ENCODE measurements at places on chromosomes 1 and 21.

- DNase-seq, result no peak
Observed at GRCh38 chr1:167562702-167563101, 9.1 kb upstream of the CREG1 start.

DNA sequence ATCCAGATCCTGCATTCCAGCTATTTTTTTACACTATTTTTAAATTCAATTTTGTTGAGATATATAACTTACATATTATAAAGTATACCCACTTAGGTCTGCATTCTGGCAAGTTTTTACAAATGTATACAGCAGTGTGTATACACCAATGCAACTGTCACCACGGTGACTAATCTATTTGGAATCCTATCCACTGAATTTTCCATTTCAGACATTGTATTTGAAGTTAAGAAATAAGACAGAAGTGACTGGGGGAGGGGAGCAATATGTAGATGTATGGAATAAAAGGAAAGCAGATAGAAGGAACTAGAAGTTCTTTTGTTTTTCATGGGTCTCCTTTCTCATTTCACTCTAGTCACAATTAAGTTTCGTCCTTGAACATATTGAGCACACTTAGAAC is 431.5 kb upstream of the CHRM3 start:
- DNase-seq, result no peak

GRCh38 chr1:22037520-22037919 is 15.0 kb upstream of the CDC42 start:
- DNase-seq, result no peak

DNA sequence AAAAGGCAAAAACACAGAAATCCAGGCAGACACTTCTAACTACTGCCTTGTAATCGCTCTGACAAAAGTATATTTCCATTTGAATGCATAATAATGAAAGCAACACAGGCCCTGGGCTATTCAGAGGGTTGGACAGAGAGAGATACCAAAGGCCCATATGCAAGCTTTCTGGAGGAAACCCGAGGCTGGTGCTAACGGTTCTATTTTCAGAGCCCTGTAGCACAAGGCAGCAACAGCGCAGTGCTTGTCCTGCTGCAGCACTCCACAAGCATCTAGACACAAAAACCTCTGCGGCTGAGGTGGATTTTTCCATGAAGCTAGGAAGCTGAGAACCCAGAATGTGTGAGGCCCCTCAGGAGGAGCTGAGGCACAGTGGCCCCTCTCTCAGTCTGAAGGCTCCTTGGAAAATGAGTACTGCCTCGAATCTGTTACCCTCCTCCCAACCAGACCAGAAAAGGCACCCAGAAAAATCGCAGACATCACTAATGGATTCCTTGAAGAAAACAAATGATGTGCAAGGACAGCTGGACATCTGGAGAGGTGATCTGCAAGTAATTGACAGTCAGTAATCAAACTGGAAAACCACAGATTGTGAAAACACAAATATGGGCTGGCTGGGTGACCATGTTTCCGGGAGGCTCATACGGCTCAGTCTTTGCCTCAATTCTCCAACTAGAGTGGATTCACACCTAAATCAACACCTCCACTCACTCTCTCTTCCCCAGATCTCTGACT is 54.0 kb downstream of the COLGALT2 start:
- no peak for DNase-seq

- no peak for DNase-seq
Observed at GRCh38 chr1:75233302-75233929, 99.2 kb downstream of the LHX8 start.

- no peak for DNase-seq
Observed at GRCh38 chr1:219160967-219161366, 12.7 kb upstream of the LYPLAL1 start.

- no peak for DNase-seq
Observed at GRCh38 chr1:92461364-92462097, 25.2 kb downstream of the GFI1 start.

- no peak for DNase-seq
Observed at GRCh38 chr21:35316933-35317332, 267.8 kb upstream of the RUNX1 start.

- no peak for DNase-seq
Observed at GRCh38 chr1:238252033-238252802, 361.5 kb upstream of the ZP4 start.

DNA sequence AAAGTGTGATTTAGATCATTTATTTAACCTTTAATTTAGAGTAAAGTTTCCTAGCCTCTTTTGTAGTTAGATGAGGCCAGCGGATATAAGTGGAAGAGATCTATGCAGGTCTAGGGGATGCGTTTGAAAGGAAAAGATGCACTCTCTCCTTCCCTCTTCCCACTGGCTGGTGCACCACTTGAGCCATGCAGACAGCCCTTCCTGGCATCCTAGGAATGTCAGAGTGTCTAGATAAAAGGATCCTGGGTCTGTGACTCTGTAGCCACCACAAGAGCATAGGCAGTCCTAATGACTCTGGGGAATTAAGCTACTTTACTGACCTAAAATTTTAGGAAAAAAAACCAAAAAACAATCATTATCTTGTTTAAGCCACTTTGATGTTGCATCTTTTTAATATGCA is 16.0 kb upstream of the STUM start:
- no peak for DNase-seq

- DNase-seq, result no peak
Observed at GRCh38 chr1:6578624-6579373, 995 bp upstream of the ZBTB48 start.

DNA sequence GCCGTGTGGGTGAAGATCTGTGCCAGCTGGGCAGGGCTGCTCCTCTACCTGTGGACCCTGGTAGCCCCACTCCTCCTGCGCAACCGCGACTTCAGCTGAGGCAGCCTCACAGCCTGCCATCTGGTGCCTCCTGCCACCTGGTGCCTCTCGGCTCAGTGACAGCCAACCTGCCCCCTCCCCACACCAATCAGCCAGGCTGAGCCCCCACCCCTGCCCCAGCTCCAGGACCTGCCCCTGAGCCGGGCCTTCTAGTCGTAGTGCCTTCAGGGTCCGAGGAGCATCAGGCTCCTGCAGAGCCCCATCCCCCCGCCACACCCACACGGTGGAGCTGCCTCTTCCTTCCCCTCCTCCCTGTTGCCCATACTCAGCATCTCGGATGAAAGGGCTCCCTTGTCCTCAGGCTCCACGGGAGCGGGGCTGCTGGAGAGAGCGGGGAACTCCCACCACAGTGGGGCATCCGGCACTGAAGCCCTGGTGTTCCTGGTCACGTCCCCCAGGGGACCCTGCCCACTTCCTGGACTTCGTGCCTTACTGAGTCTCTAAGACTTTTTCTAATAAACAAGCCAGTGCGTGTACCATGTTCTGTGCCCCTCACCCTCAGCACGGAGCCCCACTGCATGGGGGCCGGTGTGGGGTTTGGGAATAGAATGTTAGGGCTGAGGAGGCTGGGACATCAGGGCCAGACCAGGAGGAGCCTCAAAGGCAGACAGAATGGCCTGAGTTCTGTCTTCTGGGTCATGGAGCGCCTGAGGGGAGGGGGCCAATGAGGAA is 21.3 kb downstream of the SERINC2 start:
- no peak for DNase-seq

DNA sequence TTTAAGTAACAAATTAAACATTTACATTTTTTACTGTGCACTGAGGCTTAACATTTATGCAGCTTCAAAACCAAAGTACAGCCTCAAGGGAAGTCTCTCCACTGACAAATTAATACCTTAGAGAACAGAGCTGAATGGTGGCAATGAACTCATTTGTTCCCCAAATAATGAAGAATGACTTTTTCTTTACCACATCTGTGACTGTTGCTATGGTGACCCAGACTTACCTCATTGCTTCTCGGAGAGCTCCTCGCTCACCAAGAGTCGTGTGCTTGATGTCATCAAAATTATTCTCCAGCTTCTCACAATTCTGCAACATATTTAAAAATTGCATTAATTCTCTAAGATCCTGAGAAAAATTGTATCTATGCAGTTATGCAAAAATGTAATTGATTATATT is 92.9 kb downstream of the DPYD start:
- DNase-seq, result no peak

- no peak for DNase-seq
Observed at GRCh38 chr1:248393050-248393449, 9.8 kb upstream of the OR2T1 start.

GRCh38 chr1:185644531-185644930 is 89.7 kb upstream of the HMCN1 start:
- DNase-seq, result no peak

- no peak for DNase-seq
Observed at GRCh38 chr1:8425150-8425780, 107.4 kb downstream of the SLC45A1 start.

- no peak for DNase-seq
Observed at GRCh38 chr1:20476265-20477038, 9.6 kb downstream of the CAMK2N1 start.

DNA sequence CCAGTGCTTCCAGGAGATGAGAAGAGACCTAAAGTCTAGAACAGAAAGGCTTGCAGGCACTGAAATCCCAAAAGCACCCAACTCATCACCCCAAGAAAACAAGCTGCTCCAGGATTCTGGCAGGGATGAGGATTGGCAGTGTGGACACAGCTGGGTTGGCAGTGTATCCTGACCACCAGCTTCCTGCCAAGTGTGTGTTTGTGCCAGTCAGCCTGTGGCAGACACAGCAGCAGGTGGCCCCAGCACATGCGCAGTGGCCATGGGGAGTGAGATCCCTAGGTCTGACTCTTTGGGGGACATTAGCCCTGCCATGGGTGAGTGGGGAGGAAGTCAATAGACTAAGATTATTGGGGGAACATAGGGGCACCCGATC is 8.7 kb upstream of the SNAPIN start:
- no peak for DNase-seq

- DNase-seq, result no peak
Observed at GRCh38 chr1:1041092-1041523, 21.2 kb downstream of the AGRN start.

DNA sequence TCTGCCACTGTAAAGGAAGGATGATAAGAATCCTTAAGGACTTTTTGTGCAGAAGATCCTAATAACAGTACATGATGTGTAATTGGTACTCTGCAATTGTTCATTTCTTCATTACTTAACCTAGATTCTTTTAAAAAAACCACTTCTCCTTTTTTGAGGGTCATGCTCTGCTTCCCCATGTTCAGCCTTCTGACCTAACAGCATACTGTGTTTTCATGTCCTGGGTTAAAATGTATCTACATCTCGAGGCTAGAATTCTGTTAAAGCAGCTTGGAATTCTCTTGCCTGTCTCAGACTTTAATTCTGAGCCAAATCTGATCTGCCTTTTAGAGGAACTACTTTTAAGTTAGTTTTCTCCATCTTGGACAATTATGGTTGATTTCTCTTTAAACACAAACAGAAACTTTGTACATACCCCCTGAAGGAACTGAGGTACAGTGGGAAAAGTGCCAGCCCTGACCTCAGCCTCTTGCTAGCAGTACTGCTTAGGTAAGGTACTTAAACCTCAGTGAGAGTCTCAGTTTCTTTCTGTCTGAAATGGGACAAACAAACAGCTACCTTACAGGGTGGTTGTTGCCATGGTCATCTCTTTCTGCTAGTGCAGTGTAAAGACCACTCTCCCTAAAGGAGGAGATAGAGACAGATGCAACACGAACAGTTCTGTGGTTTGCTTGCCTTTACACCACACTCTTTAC is 103.2 kb upstream of the DYNLT5 start:
- DNase-seq, result no peak

GRCh38 chr1:16231331-16232315 is 5.4 kb downstream of the CPLANE2 start:
- DNase-seq, result no peak

DNA sequence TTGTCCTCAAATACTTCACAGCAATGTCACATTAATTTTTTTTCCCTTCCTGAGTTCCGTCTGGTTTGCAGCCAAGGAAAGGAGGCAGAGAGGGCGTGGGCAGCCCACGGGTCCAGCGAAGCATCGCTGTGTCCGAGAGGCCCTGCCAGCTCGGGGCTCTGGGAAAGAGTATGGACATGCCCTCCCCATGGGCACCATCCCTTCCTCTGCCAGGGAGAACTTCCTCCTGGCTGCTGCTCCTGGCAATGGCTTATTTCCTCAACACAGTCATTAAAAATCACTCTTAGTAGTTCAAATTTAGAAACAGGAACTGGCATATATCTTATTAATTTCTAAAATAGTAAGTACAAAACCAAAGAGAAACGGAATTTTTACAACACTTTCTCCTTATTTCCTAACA is 115.4 kb downstream of the RIPK4 start:
- DNase-seq, result no peak

DNA sequence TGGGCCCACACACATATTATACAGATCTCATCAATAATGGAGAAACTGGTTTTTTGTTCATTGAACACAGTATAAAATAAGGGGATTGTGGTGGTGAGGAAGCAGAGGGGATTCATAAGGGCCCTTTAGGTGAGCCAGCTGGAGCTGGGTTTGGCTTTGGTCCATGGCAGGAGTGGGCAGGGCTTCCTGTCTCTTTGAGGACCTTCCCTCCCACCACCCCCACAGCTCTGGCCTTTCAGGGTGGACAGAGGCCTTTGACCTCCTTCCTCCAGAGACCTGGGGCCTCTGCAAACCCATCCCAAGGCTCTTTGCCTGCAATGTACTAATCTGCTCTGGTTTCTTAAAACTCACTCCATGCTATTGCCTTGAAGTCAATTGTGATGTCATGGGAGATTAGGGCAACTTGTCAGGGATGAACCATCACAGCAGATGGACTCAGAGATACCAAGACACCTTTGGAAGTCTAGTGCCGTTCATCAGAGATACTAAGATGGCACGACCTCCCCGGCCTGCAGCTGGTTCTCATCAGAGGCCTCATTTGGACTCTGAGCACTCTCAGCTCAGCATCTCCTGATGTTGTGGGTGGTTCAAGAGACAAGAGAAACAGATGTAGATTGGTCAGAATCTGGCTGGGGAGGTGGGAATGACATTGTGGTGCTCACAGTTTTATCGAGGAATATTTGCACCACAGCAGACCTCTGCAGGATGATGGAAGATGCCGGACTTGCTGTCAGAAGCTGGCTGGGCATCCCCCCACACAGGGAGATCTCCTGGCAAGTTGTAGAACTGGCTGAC is 37.9 kb downstream of the LHX4 start:
- DNase-seq, result no peak

DNA sequence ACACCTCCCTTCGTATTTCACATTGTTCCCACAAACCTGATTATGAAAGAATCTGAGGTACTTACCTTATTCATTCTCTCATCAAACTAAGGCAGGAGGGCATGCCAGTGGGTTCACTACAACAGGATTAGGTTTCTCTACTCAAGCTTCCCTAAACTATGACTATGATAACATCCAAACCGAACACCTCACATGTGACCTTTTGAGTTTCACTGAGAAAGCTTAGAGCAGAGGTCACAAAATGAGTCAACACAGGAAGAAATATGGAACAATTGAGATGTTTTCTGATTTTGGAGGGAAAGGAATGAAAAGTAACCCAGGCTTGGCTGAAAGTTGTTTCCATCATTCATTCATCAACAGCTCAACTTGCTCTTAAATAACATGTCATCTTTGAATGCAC is 24.1 kb downstream of the UBR4 start:
- DNase-seq, result no peak

- DNase-seq, result no peak
Observed at GRCh38 chr1:94597701-94598100, 56.1 kb upstream of the F3 start.

DNA sequence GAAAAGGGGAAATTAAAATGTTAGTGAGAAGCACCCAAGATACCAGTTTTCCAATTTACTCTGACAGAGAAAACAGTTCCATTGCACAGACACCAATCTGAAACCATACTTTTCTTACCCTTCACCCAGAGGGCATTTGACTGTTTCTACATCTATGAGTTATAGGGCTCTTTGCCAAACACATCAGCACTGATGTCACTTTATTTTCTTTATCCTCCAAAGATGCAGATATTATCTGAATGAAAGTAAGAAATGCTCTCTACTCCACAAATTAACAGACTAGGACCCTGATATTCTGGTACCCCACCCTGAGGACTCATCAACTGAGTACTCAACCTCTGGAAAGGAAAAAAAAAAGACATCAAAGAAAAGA is 24.2 kb upstream of the PEX19 start:
- DNase-seq, result no peak

- no peak for DNase-seq
Observed at GRCh38 chr1:235783148-235783776, 83.4 kb downstream of the LYST start.
